ENCODE measurements at places on chromosomes 3 and 15.

DNA sequence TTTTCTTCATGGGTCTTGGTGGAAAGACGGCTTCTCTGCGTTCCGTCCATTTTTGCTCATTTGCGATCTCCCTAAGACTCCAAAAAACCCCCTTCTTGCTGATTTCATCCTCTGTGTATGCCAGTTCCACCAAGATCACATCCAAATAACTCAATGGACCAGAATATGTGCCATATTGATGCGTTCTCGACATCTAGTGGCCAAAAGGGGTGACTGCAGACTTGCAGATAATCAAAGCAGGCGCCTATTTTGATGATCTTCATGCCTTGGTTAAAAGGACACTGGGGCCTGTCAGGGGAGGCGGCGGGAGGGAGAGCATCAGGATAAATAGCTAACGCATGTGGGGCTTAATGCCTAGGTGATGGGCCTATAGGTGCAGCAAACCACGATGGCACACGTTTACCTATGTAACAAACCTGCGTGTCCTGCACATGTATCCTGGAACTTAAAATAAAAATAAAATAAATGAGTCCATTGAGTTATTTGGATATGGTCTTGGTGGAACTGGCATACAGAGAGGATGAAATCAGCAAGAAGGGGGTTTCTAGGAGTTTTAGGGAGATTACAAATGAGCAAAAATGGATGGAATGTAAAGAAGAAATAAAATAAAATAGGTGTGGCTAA is 104.2 kb upstream of the RAD18 start:
- no peaks in the 10 kb centered on the region for H3K36me3 ChIP-seq
- H3K27me3 ChIP-seq = no peaks in the 10 kb centered on the region
- no peak overlapping the region for H3K27ac ChIP-seq

DNA sequence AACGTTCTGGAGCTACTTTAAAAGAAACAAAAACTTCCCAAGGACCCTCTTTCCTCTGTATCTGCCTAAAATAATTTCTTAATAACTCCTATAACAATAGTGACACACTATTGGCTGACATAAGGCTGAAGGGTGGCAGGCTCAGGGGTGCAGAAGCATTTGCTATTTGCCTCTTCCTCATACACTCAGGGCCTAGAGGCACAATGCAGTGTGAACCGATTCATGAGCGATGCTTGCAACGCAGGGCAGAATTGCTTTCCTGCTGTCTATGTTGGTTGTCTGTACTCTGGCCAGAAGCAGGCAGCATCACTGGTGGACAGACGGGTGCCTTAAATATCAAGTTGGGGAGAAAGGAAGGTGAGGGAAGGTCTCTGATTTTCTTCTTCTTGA is 157.4 kb downstream of the AGBL1 start:
- H3K4me3 ChIP-seq = no peak overlapping the region
- no peaks in the 10 kb centered on the region for H3K4me1 ChIP-seq
- H3K36me3 ChIP-seq = no peaks in the 10 kb centered on the region
- DNase-seq = no peak

DNA sequence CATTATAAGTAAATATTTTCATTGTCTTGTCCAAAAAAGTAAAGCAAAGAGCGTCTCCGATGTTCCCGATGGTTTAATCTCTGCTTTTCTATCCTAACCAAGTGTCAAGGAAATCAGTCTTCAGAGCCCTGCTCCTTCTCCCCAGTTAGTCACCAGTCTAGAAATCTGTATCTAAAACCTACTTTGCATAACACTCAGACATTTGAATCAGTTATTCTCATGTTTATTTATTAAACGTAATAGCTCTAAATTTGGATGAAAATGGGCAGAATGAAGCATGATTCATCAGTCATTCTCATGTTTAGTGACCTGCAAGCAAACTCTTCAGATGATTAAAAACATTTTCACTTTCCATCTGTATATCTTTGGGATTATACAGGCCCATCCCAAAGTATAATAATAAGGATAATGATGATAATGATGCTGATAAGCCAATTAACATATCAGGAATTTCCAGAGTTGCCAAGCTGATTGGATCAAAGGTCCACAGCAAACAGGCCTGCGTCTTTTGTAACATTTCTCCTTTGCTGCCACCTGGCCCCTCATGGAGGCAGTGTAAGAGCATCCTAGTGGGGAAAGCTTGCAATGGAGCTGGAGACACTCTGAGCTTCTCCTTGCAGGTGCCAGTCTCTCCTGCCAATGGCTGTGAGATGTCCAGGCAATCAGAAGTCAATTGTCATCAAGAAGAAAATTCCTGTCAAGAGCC is 273.9 kb downstream of the IGSF11 start:
- no peak overlapping the region for H3K4me3 ChIP-seq
- no peaks in the 10 kb centered on the region for H3K36me3 ChIP-seq
- no peaks in the 10 kb centered on the region for H3K4me1 ChIP-seq
- no peaks in the 10 kb centered on the region for H3K27me3 ChIP-seq

GRCh38 chr15:39539466-39539865 is 41.4 kb upstream of the THBS1 start:
- H3K27ac ChIP-seq = no peak overlapping the region
- no peaks in the 10 kb centered on the region for H3K36me3 ChIP-seq
- DNase-seq = no peak
- H3K27me3 ChIP-seq = no peaks in the 10 kb centered on the region

- H3K4me3 ChIP-seq = no peak overlapping the region
- H3K27ac ChIP-seq = no peak overlapping the region
- H3K36me3 ChIP-seq = no peaks in the 10 kb centered on the region
These were observed 719.9 kb downstream of the CADM2 start for GRCh38 chr3:85678713-85679112.
